ENCODE measurements at places on chromosomes 7 and 10.

DNA sequence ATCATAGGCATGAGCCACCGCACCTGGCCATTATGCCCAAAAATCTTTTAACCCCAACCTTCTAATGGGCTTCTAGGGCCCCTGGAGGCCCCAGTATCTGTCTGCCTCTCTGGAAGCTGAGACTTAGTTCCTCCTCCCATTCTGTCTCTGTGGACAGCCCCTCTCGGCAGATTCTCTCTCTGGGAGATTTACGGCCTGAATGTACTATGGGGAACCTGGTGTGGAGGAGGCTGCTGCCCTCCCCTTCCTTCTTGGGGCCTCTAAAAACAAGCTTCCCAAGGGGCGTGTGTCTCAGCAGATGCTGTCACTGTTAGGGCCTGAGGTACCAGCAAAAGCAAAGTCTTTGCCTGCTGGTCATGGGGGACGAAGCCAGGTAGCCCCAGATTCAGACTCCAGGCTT lies 35.8 kb upstream of the PRKAR1B start:
- DNase-seq: no peak

GRCh38 chr7:139232377-139232717 lies 1.3 kb downstream of the UBN2 start:
- no peak for DNase-seq

- DNase-seq: no peak
Observed at GRCh38 chr7:158500651-158501052, 87.0 kb downstream of the PTPRN2 start.

GRCh38 chr10:85545874-85546273 lies 820.7 kb downstream of the GRID1 start:
- no peak for DNase-seq

- DNase-seq: no peak
Observed at GRCh38 chr7:128357217-128357613, 4.3 kb downstream of the PRRT4 start.

DNA sequence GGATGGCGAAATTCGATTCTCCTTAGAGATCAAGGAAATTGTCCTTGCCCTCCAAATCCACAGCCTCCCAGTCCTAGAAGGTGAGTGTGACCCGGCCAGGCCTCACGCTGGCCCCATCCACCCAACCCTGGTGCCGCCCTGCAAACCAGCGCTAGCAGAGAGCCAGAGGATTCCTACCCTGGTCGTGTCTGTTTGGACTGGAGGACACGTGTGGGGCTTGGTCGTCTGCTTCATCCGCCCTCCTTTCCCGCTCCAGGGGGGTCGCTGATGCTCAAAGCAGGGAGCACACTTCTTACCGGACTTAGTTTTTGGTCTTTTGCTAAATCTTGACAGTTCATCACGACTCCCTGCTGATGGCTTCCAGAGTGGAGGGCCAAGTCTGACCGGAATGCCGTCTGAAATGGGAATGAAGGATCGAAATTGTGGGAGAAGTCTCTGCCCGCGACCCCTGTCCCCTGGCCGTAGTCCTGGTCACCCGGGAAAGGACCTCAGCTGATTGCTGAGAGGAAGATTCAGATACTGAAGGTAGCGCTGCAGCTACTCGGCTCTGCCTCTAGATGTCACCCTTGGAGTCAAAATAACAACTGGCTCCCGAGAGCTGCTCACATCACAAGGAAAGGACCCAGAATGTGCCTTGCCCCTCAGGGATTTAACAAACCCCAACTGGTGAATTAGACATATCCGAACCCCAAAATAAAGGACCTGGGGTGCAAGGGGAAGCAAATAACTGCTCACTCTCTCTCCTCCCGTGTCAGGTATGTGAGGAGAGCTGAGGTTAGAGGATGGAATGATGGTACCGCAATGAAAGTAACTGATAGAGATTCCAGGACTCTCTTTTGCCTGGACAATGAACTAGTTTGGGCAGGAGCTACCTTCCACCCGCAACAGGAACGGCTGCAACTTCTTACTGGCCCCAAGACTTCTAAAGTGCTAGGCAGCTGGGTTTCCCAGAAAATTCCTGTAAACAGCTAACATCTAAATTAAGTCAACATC lies 23.5 kb upstream of the ORC5 start:
- DNase-seq: no peak

- no peak for DNase-seq
Observed at GRCh38 chr7:13952921-13953320, 36.5 kb downstream of the ETV1 start.

GRCh38 chr10:1297566-1298301 lies 241.5 kb downstream of the WDR37 start:
- no peak for DNase-seq

DNA sequence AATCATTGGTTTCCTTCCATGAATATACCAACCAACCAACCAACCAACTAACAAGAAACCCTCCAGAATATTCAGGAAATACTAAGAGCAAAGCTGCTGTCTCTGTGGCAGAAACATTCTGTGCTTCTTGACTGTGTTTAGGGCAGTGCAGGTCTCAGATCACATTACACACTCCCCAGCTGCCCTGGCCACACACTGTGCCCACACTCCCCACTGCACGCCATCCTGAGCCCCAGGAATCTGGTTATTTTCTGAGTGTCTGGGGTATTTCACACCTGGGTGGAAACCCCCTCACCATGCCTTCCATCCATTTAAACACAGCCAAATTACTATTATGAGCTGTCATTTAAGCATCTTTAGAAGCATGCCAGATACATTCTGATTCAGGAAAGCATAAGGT lies 183.7 kb upstream of the ANK3 start:
- no peak for DNase-seq

- DNase-seq: no peak
Observed at GRCh38 chr7:135341049-135341448, 107.4 kb downstream of the STRA8 start.

DNA sequence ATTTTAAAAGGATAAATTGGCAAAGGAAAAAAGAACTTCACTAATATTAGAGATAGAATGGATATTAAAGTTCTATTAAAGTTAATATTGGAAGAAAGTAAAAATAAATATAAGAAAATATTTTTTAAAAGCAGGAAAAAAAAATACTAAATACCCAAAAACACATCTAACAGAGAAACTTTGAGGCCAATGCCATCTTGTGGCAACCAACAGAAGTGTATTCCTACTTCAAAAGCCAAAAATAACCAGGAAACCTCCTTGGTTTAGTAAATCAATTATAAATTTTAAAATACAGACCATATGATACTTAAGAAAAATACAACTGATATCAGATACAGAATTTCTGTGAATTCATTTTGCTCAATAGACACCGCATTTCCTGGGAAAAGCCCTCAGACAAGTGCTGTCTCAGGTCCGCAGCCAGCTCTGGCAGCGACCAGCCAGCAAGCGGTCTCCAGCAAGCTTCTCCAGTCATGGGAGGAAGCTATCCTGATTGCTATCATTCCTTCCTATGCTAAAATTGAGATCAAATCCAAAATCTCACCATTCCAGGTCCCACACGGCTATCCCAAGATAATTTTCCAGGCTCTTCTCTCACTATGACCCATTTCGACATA lies 65.3 kb downstream of the LMBR1 start:
- peak; percentile 7 for DNase-seq

- no peak for DNase-seq
Observed at GRCh38 chr7:82468435-82468834, 24.9 kb upstream of the CACNA2D1 start.

- no peak for DNase-seq
Observed at GRCh38 chr10:12777840-12778585, 223.5 kb downstream of the CCDC3 start.

DNA sequence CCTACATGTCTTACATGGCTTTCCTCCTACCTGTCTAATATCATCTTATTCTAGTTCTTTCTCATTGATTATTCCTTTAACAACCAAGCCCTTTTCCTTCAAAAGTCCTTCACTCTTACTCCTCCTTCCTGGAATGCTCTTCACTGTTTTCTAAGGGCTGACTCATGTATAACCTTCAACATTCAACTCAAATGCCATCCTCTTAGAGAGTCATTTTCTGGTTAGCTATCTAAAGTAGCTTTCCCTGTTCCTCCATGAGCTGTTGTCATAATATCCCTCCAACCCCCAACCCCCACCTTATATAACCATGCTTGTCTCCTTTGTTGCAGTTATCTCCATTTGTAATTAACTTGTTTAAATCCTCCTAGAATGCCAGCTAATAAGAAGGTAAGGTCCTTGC lies 286.8 kb downstream of the ADK start:
- peak; percentile 26 for DNase-seq

DNA sequence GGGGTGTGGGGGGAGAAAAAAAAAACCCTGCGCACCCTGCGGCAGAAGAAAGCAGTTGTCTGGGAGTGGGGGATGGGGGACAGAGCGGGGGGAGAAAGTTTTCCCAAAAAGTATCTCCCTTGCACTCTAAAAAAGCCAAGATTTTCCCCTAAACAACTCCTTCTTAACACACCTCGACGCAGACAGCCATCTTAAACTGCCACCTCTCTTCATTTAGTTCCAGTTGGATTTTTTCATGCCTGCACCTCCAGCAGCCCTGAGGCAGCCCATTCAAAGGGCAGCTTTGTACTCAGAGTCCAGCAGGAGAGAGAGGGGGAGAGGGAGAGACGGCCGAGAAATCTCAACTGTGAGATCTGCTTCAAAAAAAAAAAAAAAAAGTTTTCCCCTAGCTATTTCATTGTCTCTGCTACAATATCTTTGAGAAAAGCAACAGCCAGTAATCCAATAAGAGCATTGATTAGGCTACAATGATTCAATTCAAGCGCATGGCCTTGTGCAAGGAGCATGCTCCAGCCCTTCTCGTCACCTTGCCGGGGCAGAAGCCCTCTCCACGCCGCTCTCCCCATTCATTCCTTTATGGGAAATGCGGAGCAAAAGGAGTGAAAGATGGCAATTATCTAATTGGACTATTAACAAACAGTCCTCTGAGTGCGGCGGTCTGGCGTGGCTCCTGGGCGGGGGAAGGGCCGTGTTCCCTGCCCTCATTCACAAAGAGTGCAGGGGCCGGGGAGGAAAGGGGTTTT lies 939 bp upstream of the VAX1 start:
- no peak for DNase-seq

- DNase-seq: no peak
Observed at GRCh38 chr10:122475591-122476332, 14.4 kb downstream of the HTRA1 start.

GRCh38 chr10:14380746-14381145 lies 50.0 kb upstream of the FRMD4A start:
- no peak for DNase-seq

GRCh38 chr7:158805414-158805813 lies 23.9 kb downstream of the ESYT2 start:
- DNase-seq: no peak

DNA sequence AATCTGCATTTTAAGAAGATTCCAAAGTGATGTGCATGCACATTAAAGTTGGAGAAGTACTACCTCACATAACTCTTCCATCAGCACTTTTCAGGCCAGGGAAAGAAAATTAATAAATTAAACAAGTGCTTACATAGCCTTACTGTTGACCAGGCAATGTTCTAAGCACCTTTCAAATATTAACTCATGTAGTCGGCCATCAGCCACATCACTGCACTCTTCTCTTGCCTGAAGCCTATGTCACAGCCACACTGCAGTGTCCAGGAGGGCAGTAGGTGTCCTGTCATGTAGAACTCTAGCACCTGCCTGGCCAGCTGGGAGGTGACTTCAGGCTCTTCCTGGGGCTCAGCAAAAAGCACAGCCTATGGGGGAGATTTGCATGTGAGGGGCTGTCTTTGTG lies 71.5 kb downstream of the CDK1 start:
- DNase-seq: no peak

DNA sequence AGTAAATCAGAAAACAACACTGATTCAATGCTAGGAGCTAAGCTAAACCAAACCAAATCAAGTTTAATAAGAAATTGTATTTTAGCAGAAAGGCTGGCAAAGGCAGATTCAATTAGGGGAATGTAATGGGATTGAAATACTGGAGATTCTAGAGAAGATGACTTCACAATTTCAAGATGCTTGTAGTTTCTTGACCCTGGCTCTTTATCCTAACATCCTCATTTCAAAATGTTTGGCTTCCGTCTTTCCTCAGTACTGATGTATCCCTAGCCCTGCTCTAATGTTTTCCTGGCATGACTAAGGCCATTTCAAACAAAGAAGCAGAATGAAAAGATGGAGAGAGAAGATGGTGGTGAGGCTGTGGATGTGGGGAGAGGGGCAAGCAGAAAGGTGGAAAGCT lies 2.7 kb upstream of the JCAD start:
- peak; percentile 92 for DNase-seq

DNA sequence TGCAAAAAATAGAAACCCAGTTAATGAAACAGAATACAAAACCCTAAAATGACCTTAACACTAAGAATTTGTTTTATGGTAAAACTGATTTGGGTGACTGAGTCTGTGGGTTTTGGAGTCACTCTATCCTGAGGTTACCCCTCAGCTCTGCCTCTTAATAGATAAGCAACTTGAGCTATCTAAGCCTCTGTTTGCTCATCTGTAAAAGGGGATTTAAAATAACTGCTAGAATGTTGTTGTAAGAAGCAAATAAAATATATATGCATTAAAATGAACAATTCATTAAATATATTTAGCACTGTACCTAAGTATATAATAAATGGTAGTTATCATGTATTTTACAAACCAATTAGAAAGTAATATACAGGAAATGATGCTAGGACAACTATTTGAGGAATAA lies 115.4 kb downstream of the CABCOCO1 start:
- no peak for DNase-seq

DNA sequence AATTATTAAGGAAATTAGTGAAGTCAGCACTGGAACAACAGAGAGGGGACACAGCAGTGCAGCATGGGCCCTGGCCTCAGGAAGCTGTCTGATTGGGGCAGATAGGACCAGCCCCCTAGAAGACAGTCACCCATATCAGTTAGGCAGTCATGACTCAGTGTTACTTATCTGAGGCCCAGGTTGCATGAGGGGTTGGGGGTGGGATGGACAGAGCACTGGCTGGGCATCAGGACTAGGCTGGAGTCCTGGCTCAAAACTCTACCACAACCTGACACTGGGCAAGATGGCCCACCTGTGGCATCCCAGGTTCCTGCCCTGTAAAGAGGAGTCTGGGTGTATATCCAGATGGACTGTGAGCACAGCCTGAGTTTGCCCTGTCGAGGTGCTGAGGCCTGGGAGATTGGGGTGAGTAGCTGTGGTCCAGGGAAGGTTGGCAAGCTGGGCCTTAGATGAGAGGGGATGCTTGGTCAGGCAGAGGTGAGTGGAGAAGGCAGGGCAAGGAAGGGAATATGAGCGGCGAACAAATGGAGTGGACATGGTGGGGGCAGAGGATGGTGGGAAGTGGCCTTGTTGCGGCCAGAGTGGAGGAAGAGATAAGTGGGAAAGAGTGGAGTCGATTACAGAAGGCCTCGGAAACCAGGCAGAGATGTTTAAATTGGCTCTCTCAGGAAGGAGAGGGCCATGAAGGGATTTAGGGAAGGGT lies 37.5 kb downstream of the HK1 start:
- no peak for DNase-seq

GRCh38 chr10:48414778-48415177 lies 108.3 kb downstream of the MAPK8 start:
- no peak for DNase-seq

DNA sequence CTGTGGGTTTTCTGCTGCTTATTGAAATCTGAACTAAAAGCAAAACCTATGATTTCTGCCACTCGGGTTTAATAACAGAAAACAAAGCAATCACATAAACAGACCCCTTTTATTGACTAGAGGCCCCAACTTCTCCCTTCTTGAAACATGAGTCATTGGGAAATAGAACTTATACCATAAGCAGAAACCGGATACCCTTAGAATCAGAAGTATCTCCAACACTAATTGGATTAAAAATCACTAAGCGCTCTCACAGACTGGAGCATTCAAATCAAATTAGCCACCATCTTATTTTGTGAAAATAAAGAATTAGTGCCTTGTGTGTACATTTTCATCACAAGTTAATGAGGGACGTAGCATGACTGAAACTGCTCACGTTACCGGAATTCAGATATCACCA lies 206.9 kb downstream of the WDR11 start:
- DNase-seq: no peak

- DNase-seq: no peak
Observed at GRCh38 chr7:77862691-77863090, 64.1 kb downstream of the PHTF2 start.
